ENCODE measurements at places on chromosomes 2 and 18.

GRCh38 chr2:30254685-30255001, 23.3 kb downstream of the LBH start:
- no peak for ATAC-seq

- no peak for ATAC-seq
These were observed 578.1 kb downstream of the PIK3C3 start for GRCh38 chr18:42533009-42533575.

DNA sequence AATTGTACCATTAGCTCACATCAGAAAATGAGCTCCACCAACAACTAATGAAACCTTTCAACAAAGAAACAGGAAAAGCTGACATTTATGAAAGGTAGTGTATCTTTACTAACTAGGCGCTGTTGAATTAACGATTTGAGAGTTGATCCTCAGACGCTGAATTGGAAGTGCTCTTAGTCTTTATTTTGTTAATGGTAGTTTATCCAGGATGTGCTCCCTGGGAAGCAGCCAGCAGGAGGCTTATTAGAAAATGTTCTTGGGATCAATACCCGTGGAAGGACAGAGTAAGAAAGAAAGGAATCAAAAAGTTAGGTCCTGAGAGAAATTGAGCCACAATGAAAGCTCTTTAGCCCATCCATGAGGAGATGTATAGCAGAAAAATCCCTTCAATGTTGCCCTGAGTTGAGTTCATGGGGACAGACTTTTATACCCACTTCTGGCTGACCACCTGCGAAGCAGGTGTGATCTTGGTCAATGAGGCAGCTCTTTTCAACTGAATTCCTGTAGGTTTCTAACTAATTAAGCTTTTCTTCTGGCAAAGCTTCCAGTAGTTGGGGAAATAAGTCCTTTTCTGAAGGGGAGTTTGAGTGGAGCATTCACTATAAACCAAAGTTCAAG, 492.6 kb upstream of the REG3G start:
- no peak for ATAC-seq

DNA sequence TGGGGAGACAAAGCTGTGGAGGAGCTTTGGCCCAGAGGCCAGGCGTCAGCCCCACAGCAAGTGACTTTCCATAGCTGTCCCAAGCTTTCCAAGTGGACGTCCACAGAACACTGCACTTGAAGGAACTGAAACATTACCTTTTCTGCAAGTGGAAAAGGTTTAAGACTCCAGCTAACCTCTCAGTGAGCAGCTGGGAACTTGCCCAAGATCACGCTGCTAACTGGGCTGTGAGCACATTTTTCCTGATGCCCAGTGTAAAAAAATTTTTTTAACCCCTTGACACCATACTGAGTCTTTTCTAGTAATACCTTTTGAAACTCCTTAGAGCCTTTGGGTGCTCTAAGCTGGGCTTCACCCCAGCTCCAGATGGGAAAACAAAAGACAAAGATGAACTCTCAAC, 256.7 kb downstream of the HAUS1 start:
- ATAC-seq = no peak

GRCh38 chr2:69253112-69253511, 133.9 kb downstream of the GFPT1 start:
- ATAC-seq = no peak

GRCh38 chr2:61151436-61151835, 10.6 kb upstream of the C2orf74 start:
- no peak for ATAC-seq

DNA sequence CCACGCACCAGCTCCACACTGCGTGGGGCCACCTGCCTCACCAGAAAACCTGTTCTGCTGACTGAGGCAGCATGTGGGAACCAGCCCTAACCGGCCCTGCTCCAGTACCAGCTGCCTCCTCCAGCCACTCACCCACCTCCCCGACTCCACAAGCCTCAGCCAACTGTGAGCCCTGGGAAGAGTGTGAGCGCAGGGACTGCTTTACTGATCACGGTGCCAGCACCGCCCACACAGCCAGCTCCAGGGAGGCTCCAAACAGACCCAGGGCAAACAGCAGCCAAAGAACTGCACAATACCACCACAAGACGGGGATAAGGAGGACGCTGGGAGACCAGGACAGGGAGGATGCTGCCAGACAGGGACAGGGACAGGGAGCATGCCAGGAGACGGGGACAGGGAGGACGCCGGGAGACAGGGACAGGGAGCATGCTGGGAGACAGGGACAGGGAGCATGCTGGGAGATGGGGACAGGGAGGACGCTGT, 28.4 kb downstream of the EIPR1 start:
- ATAC-seq = no peak

GRCh38 chr2:3807853-3808252, 104.5 kb downstream of the DCDC2C start:
- ATAC-seq = no peak

GRCh38 chr2:178723786-178724346, 83.4 kb downstream of the TTN start:
- ATAC-seq = no peak

DNA sequence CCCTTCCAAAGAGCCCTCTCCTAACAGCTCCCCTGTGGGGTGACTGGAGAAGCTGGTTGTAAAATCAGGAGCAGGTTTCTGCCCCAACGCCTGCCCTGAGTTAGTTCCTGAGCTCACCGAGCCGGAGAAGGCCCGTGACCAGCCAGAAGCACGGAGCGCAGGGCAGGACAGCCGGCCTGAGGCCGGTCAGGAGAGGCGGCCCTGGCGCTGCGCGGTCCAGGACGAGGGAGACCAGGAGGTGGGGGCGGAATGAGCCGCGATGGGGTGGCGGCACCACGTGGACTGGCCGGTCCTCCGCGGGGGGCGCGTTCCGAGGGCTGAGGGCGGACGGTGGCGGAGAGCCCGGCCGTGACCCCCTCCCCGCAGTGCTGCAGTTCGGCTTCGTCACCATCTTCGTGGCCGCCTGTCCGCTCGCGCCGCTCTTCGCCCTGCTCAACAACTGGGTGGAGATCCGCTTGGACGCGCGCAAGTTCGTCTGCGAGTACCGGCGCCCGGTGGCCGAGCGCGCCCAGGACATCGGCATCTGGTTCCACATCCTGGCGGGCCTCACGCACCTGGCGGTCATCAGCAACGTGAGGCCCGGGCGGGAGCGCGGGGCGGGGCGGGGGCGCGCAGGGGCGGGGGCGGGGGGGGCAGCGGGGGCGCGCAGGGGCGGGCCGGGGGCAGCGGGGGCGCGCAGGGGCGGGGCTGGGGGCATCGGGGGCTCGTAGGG, 29.0 kb downstream of the ANO7 start:
- ATAC-seq = peak; percentile 59

DNA sequence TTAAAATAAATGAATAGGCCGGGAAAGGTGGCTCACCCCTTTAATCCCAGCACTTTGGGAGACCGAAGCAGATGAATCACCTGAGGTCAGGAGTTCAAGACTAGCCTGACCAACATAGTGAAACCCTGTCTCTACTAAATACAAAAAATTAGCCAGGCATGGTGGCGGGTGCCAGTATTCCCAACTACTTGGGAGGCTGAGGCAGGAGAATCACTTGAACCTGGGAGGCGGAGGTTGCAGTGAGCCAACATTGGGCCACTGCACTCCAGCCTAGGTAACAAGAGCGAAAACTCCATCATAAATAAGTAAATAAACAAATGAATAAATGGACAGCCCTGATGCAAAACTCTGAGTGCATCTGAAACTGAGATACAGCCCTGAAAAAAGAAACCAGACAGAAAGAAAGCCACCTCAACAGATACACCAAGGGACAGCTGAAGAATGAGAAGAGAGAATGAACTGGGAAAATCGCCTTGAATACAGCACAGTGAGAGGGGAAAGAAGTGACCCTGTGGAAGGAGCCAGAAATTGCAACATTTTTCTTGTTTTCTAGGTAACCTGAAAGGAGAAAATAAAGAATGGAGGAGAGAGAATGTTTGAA, 64.4 kb downstream of the TRABD2A start:
- peak; percentile 65 for ATAC-seq

GRCh38 chr2:9971105-9971818, 19.8 kb downstream of the GRHL1 start:
- no peak for ATAC-seq

DNA sequence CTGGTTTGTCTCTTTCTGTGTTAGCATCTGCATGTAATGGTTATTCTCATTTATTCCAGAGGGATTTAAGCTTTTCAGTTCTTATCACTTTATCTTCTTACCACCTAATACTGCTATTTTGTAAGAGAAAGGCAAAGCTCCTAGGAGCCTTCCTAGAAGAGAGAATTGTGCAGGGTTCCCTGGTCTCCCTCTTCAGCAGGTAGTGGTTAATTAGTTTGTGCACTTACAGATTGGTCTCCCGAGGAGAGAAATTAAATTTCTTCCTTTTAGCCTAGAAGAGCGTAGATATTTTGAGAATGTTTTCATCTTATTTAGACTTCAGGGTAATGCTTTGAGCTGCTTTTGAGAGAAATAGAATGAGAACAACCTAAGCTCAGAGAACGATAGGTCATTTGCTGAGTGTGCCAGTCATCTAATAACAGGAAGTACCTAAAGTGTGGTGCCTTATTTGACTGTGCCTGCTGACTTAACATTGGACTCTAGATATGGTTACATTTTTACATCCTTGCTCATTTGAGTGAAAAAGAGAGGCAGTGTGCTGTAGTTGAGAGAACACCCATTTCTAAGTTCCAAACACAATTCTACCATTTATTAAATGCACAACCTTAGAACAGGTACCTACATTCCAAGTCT, 651.4 kb downstream of the STK39 start:
- no peak for ATAC-seq

GRCh38 chr2:233448220-233448559, 93.9 kb downstream of the DGKD start:
- ATAC-seq = no peak

GRCh38 chr2:160406591-160407392, 86.8 kb downstream of the RBMS1 start:
- ATAC-seq = peak; percentile 73

Measured in activated T-helper 17 cell treated with anti-CD3 and anti-CD28 coated beads, Interleukin-2, amount 50 U/mL, for 72 hours (primary cell).